ENCODE measurements at places on chromosomes 7 and 10.

- DNase-seq, result no peak
Observed at GRCh38 chr7:107147464-107148393, 21.1 kb upstream of the HBP1 start.

DNA sequence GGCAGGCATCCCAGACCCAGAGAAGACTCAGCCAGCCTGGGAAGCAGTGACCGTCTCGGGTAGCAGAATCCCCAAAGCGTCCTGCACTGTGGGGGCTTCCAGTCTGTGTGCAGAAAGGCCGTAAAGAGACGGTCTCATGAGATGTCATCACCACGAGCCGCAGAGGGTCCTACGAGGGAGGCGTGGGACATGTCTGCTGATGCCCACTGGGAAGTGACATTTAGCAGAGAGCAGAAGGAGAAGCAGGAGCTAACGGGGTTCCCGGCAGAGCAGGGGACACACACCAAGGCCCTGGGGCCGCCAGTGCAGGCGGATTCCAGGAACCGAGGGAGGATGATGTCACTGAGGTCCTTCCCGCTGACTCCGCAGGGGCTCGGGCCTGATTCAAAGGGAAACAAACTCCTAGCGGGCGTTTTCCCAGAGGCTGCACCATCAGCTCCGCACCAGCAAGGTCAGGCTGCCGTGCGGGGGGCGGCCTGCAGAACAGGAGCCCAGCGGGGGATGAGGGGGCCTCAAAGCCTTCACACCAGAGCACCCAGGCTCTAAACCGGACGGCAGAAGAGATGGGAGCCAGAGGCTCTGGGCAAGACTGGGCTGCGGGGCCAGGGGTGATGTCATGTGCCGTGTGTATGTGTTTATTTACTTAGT lies 85.4 kb upstream of the PDGFA start:
- no peak for DNase-seq

- DNase-seq, result no peak
Observed at GRCh38 chr10:73060738-73061635, 35.7 kb downstream of the P4HA1 start.

GRCh38 chr10:3623746-3624145 lies 161.3 kb downstream of the KLF6 start:
- DNase-seq, result no peak

- no peak for DNase-seq
Observed at GRCh38 chr10:85645926-85646711, 720.5 kb downstream of the GRID1 start.

GRCh38 chr7:98283887-98284222 lies 2.4 kb downstream of the BRI3 start:
- no peak for DNase-seq

DNA sequence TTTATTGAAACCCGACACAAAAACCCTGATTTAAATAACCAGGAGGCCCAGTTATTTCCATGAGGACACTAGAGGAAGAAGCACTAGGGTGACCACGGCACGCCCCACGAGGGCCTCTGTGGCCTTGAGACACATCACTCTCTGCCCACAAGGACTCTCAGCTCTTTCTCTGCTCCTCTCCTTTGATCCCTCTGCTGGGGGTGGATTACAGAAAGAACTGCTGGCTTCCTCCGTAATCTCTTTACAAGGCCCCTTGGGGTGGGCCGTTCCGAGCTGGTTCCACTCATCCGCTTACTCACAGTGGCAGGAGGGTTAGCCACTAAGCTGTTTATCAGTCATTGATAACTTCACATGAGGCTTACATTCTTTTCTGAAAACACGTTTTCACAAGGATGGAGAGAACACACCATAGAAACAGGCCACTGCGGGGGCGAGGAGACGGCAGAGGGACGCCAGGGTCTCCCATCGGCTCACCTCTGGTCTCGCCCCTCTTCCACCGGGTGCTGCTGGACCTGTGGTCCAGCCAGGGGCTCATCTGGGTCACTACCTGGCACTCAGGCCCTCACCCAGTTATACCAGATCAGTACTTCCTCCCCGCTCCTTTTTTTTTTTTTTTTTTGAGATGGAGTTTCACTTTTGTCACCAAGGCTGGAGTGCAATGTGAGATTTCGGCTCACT lies 17.6 kb upstream of the PFKFB3 start:
- DNase-seq, result no peak

DNA sequence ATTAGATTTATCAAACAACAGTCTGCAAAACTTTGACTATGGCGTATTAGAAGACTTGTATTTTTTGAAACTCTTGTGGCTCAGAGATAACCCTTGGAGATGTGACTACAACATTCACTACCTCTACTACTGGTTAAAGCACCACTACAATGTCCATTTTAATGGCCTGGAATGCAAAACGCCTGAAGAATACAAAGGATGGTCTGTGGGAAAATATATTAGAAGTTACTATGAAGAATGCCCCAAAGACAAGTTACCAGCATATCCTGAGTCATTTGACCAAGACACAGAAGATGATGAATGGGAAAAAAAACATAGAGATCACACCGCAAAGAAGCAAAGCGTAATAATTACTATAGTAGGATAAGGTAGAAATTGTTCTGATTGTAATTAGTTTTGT lies 31.4 kb downstream of the LRRC17 start:
- DNase-seq, result no peak

DNA sequence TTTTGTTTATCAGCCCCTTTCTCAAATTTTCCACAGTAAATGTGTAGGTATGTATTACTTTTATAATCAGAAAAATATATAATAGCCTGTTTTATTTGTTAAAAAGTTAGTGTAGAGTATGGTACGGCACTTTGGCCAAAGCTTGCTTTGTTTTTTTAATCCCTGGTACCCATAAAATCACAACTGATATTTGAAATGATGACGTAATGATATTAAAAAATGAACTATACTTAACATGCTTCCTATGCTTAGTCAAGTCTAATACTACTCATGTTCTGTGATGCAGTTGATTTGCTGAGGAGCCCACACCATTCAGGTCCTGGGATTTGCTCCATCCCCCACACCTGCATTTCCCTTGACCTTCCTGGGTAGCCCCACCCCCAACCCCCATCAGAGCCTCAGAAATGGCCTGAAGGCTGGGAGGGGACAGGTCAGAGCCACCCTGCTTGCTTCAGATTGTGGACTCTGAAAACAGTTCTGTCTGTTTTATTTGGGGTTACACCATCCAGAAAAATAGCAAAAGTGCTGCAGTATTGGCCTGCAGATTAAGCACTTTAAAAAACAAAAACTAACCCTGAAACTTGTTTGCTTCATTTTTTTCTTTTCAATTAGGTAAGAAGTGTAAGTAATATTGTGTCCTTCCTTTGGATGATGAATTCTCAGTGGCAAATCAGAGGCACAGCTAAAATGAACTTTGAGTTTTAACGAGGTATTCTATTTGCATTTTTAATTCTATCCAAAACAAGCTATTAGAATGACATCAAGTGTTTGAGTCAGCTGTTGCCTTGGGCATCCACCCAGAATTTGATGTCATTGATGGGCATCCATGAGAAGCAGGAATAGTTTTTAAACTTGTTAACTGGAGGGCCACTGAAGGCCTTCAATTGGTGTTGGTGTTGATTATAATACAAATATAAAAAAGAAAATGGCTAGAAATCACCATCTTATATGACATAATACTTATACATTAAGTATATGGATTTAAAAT lies 23.3 kb downstream of the PLCE1 start:
- no peak for DNase-seq

- DNase-seq, result no peak
Observed at GRCh38 chr10:31404640-31405039, 85.6 kb downstream of the ZEB1 start.

DNA sequence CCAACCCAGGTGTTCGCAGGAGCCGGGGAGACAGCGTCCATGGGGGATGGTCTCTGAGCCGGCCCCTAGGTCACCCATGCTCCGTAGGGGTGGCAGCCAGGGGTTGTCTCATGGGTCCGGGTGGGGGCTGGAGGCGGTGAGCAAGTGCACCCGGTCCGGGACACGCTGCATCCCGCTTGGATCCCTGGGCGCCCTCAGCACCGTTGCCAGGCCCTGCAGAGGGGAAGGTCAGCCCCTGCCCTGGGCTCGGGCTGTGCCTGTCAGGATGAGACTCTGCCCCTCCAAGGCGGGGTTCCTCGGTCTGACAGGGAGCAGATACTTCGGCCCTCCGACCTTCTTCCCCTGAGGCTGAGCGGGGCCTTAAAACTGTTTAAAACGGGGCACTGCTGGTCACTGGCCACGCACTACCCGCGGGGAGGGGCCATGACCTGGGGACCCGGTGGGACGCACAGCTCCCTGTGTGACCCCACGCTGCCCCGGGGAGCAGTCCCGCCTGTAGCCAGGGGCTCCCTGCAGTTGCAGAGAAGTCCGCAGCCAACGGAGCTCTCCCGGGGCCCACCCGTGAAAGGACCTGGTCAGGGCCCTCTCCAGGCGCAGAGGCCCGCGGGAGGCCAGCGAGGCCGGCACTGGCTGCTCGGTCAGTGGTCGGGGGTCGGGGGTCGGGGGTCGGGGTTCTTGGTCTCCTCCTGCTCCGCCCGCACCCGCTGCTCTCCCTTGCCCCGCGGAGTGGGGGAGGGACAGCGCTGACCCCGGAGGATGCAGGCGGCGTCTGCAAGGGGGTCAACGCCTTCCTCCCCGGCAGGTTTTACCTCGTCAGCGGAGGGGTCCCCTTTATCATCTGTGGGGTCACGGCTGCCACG lies 33.4 kb upstream of the KNDC1 start:
- DNase-seq, result no peak

DNA sequence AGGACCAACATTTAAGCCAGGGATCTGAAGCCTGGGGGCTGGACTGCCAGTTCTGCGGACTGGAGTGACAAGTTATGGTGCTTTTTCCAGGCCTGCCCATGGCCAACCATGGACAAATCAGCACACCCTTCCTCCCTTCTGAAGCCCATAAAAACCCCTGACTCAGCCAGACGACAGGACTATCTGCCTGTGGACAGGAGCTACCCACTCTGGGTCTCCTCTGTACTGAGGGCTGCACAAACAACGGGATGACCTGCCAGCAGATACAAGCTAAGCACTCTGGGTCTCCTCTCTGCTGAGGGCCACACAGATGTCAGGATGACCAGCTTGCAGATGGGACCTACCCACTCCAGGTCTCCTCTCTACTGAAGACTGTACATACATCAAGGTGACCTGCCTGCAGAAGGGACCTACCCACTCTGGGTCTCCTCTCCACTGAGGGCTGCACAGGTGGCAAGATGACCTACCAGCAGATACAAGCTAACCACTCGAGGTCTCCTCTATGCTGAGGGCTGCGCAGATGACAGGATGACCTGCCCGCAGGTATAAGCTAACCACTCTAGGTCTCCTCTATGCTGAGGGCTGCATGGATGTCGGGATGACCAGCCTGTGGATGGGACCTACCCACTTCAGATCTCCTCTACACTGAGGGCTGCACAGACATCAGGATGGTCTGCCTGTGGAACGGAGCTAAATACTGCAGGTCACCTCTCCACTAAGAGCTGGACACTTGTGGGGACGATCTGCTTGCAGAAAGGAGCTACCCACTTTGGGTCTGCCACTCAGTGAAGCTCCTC lies 110.1 kb upstream of the GPR22 start:
- no peak for DNase-seq

- no peak for DNase-seq
Observed at GRCh38 chr10:13346283-13347042, 1.6 kb downstream of the SEPHS1 start.

DNA sequence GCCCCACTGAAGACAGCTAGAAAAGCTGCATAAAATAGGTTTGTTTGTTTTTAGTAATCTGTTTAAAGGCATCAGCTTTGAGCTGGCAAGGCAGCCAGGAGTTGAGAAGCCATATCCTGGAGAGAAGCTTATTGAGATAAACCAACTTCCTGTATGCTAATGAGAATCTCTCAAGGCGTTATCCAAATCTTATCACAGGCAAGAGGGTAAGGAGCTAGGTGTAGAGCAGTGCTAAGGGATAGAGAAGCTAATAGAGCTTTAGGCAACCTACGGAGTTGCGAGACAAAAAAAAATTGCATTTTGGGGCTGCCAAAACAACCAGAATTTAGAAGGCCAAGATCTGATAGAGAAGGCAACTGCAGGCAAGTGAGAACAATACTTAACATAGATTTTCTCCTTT lies 641.6 kb downstream of the SH2D4B start:
- DNase-seq, result no peak

DNA sequence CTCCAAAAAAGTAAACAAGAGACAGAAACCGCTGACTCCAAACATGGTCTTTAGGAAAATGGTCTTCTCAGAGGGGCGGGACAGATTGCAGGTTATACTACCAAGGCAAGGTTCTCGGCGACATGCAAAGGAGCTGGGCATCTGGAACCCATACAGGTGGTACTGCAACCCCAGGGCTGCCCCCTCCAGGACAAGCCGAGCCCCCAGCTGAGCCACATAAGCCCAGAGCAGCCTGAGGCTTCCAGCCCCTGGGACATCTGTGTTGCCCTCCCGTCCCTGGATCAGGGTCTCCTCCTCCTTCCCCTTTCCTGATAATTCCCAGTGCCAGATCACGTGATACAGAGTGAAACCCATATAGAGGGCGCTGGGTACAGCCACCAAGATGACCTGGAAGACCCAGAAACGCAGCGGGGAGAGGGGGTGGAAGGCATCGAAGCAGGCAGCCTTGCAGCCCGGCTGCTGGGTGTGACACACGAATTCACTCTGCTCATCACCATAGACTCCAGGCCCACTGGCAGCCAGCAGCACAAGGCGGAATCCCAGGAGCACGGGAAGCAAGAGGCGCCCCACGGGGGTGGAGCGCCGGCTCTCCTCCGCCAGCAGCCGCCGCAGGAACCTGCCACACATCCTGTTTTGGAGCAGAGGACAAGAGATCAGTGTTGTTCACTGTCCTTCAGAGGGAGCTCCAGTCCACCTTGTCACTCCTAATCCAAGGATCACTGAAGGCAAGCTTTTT lies at the start of gene GJC3:
GJC3 (minus strand) TSS at position 627 of the 736 bp plus-strand sequence; CDS start at position 627, 0 bp downstream.
- DNase-seq, result no peak

- DNase-seq, result no peak
Observed at GRCh38 chr10:117216028-117216427, 18.7 kb downstream of the KCNK18 start.

- no peak for DNase-seq
Observed at GRCh38 chr7:88091988-88092675, 127.7 kb downstream of the SRI start.

DNA sequence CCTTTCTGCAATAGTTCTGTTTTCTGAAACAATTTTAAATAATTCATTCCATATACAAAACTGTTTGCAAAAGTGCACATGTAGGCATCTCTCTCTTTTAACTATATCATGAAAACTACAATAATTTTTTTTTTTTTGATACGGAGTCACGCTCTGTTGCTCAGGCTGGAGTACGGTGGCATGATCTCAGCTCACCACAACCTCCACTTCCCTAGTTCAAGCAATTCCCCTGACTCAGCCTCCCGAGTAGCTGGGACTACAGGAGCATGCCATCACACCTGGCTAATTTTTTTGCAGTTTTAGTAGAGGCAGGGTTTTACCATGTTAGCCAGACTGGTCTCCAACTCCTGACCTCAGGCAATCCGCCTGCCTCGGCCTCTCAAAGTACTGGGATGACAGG lies 44.0 kb upstream of the SEMA3A start:
- no peak for DNase-seq

- no peak for DNase-seq
Observed at GRCh38 chr10:80457554-80458262, 3.6 kb downstream of the TSPAN14 start.

- no peak for DNase-seq
Observed at GRCh38 chr7:3408814-3409595, 108.0 kb downstream of the SDK1 start.

Data from esophagus squamous epithelium (tissue), 5 donors.